T-helper 9 cell (primary cell): ENCODE measurements at places on chromosomes 2 and 18.

DNA sequence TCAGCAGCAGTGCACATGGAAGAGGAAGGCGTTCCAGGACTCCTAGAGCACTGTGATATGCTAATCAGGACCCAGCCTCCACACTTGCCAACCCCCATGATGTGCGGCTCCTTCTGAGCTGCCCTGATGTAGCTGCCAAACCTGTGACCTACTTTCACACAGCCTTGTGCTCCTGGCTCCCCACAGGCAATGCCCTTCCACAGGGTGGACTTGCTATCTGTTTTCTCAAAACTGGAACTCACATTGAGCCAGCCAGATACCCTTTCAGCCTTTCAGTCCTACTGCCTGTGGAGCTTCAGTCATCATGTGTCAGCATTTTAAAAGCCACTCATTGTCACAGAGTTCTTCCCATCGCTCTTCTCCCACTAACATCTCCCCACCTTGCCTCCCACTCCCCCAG lies 181.6 kb downstream of the AFF3 start:
- no peak for DNase-seq

GRCh38 chr2:98907966-98908905 lies 27.8 kb downstream of the CRACDL start:
- DNase-seq = no peak

DNA sequence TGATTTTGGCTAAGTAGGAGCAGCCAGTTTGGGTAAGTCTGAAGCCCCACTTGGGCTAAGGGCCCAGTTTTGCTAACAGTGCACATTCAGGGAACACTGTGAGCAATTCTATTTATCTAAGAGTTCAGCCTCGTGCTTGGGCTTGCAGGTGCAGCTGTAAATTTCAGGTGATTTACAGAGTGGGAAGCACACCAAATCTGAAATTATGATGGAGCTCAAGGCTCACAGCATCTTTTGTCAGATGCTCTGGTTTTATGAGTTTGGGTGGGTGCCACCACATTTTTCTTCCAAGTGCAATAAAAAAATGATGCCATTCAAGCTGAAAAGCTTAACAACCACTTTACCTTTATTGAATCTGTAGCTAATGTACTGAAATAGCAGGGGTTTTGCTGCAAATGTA lies 671.2 kb downstream of the LRRTM4 start:
- DNase-seq = no peak

DNA sequence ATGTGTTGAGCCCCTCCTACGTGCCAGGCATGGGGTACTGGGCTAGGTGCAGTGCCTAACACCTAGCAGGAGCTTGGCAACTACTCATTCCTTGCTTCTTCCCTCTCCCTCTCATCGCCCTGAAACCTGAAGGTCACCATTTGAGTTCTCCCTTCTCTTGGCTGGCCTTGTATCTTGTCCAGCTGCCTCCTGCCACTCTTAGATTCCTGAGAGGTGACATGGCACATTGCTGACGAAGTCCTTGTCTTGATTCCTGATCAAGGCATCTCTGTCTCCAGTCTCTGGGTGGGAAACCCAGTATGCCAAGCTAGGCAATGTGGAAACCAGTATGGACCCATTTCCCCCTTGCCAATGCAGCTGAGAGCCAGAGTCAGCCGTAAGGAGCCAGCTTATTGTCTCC lies 9.0 kb upstream of the EFR3B start:
- no peak for DNase-seq

GRCh38 chr2:54946220-54946805 lies 103.9 kb downstream of the RTN4 start:
- DNase-seq = no peak

GRCh38 chr2:160224060-160224459 lies 24.0 kb upstream of the ITGB6 start:
- DNase-seq = no peak

DNA sequence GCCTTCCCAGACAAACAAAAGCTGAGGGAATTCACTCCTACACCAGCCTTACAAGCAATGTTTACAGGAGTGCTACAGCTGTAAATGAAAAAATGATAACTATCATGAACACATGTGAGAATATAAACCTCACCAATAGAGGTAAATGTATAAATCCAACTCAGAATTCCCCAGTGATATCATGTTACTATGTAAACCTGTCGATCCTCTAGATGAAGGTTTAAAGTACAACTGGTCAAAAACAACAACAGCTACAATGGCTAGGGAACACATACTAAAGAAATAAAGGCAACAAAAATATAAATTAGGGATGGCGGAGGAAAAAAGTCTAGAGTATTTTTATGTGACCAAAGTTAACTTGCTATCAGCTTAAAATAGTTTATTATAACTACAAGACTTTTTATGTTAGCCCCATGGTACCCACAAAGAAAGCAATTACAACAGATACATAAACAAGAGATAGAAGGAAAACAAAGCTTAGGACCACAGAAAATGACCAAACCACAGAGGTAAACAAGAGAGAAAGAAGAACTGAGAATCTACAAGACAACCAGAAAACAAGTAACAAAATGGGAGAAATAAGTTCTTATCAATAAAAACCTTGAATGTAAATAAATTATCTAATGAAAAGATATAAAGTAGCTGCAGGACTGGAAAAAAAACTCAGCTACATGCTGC lies 8.3 kb downstream of the CERKL start:
- no peak for DNase-seq

- DNase-seq = no peak
Observed at GRCh38 chr18:44178476-44178875, 502.2 kb upstream of the SETBP1 start.

- DNase-seq = no peak
Observed at GRCh38 chr18:50748243-50749229, 71.3 kb downstream of the MRO start.

DNA sequence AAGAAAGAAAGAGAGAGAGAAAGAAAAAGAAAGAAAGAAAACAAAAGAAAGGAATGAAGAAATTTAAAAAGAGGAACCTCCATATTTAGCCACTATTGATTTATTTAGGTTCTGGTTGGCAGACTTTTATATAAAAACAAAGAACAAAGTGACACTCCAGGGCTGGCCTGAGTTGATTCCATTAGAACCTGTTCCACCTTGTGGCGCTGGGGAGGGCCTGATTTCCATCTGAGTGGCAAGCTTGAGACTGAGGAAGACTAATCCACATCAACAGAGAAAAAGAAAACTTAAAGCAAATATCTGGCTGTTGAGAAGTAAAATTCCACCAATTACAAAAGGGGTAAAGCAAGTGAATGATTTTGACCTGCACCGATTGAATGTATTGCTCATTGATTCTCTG lies 345.3 kb downstream of the EN1 start:
- no peak for DNase-seq

DNA sequence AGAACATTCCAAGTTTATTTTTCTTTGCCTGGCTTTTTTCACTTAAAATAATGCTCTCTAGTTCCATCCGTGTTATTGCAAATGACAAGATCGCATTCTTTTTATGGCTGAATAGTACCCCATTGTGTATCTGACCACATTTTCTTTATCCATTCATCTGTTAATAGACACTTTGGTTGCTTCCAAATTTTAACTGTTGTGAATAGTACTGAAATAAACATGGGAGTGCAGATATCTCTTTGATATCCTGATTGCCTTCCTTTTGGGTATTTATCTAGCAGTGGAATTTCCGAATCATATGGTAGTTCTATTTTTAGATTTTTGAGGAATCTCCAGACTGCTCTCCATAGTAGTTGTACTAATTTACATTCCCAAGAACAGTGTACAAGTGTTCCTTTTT lies 230.5 kb downstream of the FIGN start:
- no peak for DNase-seq

- DNase-seq = no peak
Observed at GRCh38 chr2:95030496-95030895, 5.0 kb downstream of the MAL start.

DNA sequence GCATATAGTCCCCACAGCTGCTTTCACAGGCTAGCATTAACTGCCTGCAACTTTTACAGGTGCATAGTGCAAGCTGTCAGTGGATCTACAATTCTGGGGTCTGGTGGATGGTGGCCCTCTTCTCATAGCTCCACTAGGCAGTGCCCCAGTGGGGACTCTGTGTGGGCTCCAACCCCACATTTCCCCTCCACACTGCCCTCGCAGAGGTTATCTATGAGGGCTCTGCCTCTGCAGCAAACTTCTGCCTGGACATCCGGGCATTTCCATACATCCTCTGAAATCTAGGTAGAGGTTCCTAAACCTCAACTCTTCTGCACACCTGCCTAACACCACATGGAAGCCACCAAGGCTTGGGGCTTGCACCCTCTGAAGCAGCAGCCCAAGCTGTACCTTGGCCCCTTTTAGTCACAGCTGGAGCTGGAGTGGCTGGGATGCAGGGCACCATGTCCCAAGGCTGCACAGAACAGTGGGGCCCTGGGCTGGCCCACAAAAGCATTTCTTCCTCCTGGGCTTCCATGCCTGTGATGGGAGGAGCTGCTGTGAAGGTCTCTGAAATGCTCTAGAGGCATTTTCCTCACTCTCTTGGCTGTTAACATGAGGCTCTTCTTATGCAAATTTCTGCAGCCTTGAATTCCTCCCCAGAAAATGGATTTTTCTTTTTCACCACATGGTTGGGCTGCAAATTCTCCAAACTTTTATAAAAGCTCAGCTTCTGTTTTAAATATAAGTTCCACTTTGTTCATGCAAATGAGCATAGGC lies 59.3 kb downstream of the KDM3A start:
- DNase-seq = no peak
